ENCODE measurements at places on chromosomes 6 and 20.

- no peak for DNase-seq
Measured at GRCh38 chr20:11117808-11118528, 444.2 kb upstream of the JAG1 start.

DNA sequence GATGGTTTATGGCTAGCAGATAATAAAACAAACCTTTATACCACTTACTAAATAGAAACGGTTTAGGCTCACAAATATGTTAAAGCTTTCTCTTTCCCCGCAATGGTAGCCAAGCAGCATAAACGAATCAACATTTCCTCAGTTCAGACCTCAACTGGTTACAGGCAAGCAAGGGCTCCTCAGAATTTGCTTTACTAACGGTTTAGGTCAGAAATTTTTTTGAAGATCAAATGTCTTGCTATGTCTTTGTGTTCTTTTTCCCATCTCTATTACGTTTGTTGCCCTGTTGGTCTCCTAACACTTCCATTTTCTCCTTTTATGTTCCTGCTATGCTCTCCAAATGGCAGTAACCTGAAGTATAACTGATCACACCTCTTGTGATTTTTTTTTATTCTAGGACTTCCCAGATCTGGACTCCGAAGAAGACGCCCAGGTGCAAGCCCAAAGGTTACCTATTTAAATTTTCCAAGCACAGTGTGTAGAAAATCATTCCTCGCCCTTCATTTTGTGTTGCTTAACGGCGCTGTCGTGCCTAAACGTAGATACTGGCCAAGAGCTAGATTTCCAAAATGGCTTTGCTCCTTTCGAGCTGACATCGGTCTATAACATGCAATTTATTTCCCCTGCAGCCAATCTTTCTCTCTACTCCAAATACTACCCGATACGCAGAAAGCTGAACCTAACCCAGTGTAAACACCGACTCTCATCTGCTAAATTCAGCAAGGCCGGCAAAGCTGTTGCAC lies 717 bp upstream of the ASF1A start:
- no peak for DNase-seq

DNA sequence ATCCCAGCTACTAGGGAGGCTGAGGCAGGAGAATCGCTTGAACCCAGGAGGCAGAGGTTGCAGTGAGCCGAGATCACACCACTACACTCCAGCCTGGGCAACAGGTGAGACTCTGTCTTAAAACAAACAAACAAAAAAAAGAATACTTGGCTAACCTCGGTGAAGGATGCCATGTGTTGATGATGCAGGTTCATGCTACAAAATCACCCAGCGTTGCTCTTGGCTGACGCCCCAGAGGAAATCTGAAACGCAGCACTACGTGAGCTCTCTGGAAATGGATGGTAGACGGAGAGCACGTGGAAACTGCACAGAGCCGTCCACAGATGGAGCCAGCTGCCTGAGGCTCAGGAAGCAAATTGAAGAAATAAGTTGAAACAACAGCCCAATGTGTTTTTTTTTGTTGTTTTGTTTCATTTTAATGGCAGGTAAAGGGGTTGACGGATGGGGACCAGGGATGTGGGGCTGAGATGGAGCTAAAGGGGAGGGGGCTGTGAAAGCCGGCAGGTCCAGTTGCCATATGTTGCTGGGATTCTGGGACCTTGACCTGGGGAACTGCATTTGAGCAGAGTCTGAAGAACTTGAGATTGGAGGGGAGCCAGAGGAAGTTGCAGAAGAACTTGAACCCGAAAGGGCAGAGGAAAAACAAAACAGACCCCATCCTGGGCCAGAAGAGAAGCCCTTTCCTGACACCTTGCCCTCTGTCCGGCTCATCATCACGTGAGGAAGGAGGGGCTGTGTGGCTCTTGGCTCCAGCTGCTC lies 12.8 kb upstream of the MANBAL start:
- no peak for DNase-seq

- no peak for DNase-seq
Measured at GRCh38 chr6:12490904-12491571, 200.9 kb downstream of the EDN1 start.

DNA sequence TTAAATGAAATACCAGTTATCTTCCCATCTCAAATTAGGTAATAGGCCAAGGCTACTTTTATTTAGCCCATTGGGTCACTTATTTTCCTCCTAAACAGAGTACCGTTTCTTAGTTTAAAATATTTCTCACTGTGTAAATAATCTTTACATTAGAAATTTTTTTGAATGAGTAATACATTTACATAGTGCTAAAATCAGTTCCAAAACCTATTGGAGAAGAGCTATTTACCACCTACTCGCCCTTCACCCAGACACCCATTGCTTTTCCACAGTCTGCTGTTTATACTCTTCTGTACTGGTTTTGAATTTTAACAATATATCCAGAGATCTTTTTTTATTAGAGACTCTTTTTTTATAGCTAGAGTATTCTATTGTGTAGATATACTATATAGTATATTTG lies 36.9 kb downstream of the MCM8 start:
- no peak for DNase-seq

DNA sequence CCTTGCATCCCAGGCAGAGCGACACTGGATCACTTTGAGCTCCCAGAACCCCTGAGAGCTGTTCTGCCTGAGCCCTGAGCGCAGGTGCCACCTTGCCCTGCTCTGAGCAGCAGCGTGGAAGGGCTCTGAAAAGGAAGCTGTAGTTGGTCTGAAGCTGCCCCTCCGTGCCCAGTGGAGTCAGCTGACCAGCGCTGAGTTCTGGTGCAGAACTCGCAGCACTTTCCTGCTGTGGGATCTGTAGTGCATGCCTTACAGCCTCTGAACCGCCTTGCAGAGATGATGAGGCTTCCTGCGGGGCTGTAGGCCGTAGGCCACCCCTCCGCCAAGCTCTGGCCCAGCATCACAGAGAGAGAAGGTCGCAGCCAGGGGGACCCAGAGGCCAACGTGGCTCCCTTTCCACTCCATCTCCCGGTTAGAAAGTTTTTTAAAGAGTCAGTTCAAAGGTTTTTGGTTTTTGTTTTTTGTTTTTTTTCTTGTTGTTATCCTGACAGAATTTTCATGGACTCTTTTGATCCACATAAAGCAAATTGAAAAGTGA lies 158.3 kb upstream of the CST7 start:
- no peak for DNase-seq

DNA sequence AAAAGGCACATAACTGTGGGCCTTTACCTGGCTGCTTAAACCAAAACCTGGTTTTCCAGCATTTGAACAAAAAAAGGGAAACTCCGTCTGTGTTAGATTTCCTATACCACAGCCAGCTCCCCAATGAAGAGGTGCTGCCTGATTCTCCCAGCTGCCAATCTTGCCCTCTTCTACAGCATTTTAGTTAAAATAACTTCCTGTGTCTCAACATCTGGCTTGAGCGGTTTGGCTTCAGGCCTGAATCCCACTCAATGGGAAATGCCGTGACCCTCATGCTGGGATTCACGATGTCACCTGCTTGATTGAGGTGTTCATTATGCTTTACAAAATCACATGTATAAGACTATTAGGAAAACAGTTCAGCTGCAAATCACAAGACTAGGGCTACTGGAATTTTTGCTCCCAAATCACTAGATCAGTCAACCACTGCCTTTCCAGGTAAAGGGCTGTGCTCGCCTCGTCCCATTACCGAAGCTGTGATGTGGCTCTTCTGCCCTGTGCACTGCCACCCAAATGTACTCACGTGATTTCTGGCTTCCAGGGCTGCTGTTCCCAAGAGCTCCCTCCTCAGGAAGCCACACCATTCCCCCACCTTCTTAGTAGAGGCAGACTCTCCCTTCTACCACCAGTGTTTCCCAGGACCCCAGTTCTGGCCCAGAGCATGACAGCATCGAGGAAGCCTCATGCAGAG lies 94.6 kb downstream of the PSMG4 start:
- DNase-seq: no peak

DNA sequence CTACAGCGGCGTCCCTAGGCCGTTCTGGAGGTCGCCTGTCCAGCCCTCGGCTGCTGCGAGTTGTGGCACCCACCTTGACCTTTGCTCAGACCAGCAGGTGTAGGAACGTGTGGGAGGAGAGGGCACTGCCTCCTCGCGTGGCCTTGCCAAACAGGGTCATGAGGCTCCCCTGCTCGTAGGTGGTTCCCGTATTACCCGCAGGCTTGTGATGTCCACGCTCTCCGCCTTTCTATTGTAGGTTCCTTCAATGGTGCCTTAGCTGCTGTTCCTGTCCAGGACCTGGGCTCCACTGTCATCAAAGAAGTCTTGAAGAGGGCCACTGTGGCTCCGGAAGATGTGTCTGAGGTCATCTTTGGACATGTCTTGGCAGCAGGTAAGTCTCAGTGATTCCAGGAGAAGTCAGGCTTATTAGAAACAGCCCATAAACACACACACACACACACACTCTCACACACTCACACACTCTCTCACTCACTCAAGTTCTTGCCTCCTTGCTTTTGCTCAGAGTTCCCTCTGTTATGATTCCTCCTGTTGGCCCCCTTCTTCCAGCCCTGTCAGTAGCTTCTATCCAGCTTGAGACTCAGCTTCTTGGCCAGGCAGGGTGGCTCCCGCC lies 942 bp downstream of the ACAT2 start:
- no peak for DNase-seq

DNA sequence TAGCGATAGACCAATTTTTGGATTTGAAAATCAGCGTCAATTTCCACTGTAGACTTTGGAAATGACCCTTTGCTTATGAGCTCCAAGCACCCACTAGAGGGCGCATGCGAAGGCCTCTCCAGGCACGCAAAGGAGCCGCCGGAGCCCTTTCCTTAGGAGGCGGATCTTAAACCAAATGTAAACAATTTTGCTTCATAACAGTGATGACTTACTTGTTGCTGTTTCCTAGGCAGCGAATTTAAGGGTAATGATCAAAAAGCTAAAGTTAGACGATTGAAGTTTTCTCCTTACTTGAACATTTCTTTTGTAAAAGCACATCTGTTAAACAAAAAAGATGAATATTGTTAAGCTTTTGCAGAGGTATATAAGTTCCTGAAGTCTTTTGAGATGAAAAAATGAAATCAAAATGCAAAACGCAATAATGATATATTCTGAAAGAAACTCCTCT lies 29.2 kb upstream of the EXOC2 start:
- DNase-seq: no peak

DNA sequence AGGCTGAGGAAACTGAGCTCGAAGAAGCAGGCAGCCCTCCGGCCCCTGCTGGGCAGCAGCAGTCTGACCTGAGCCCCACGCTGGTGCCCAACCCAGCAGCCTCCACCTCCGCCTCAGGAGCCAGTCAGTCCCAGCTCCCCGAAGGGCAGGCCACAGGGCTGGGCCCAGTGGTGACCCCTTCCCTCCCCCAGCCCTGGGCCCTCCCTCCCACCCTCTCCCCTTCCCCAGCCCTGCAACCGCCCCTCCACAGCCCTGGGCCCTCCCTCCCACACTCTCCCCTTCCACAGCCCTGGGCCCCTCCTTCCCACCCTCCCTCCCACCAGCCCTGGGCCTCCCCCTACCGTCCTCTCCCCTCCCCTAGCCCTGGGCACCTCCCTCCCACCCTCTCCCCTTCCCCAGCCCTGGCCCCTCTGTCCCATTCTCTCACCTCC lies 115.0 kb downstream of the TAF4 start:
- DNase-seq: peak; percentile 4

DNA sequence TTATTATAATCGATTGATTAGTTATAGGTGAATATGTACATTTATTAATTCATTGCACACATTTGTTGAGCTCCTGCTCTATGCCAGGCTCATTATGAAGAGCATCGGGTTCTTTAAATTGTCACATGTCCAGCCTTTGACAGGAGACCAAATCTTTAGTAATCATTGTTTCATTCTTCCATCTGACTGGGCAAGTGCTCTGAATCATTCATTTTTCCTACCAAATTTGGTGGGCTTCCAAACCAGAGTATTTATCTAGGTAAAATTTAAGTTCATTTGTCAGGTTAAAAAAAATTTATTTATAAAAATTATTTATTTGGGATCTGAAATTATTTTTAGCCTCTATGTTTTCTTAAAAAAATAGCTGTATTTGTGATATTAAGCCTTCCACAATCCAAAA lies 404.9 kb upstream of the MMS22L start:
- DNase-seq: no peak

- no peak for DNase-seq
Measured at GRCh38 chr6:68572525-68572924, 62.6 kb upstream of the ADGRB3 start.

DNA sequence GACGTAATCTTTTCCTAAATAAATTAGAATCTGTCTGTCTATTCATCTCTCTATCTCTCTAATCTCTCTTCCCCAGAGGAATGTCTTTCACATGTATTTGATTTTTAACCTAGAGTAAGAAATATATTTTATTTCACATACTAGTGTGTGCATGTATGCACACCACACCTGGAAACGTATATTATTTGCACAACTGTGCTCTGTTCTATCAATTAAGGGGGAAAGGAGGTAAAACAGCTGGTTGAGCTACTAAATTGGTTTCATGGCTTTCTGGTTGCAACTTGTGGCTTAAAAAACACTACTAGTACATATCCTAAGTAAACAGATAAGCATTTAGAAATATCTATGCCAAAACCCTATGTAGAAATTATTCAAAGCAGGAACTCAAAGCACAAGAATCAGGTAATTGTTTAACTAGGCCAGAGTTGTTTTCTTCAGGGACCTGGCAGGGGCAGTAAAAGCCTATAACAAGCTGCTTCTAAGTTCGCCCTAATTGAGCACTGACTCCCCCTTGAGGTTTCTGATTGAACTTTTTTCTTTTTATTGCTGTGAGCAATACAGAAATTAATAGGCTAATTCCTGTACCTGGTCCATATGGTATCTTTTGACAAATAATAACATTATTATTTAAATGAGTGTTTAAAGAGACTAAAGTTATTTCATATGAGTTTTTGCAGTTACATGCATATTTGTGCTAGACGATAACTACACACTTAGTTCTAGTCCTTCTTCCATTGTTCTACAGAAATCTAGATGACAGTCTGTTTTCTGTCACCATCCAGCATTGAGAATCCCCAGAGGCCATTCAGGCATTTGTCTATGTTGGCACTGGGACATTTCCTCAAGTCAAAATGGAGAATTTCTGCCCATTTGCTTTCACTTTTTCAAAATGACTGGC lies 88.6 kb downstream of the MCHR2 start:
- DNase-seq: no peak

- no peak for DNase-seq
Measured at GRCh38 chr20:10388597-10388996, 45.4 kb downstream of the MKKS start.

- DNase-seq: no peak
Measured at GRCh38 chr6:15678514-15678913, 15.7 kb upstream of the DTNBP1 start.

DNA sequence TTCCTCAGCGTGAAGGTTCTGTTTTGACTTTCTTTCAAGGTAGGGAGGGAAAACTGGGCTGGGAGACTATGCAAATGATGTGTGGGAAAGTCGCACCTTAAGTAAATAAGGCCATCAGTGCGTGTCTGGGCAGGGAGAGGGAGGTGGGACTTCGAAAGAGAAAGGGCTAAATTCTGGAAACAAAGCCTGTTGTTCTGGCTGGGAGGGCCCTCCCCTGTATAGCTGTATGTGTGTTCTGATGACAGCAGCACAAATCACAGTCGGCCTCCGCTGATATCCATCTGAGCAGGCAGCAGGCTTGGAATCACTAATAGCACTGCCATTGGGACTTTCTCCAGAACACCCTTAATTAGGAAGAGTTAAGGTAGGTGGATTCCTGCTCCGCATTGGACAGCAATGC lies 19.2 kb downstream of the JAG1 start:
- no peak for DNase-seq

GRCh38 chr6:52575502-52575892 lies 1.4 kb downstream of the TRAM2 start:
- no peak for DNase-seq
